ENCODE measurements at places on chromosomes 5 and 9.

GRCh38 chr5:150782850-150783249 lies 4.3 kb downstream of the SMIM3 start:
- no peak for DNase-seq

DNA sequence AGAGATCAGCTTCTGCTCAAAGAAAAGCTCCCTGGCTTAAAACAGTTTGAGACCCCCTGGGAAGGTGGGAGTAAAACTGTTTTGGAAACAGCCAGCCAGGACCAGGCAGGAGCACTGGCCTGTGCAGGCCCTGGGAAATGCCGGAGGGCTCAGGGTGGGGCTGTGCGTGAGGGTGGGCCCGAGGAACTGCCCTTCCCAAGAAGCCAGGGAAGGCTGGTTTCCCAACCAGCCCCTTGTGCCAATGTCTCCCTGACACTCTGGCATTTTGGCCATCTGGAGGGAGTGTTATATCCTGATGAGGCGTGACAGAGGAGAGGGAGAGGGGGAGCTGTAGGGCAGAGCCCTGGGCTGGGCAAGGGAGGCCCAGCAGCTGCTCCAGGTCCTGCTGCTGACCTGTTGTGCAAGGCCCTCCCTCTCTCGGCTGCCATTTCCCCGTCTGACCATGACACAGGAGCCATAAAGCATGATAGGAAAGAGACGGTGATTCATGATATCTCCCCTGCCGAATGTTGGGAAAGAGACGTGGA lies 16.1 kb downstream of the OLFML2A start:
- peak; percentile 74 for DNase-seq

DNA sequence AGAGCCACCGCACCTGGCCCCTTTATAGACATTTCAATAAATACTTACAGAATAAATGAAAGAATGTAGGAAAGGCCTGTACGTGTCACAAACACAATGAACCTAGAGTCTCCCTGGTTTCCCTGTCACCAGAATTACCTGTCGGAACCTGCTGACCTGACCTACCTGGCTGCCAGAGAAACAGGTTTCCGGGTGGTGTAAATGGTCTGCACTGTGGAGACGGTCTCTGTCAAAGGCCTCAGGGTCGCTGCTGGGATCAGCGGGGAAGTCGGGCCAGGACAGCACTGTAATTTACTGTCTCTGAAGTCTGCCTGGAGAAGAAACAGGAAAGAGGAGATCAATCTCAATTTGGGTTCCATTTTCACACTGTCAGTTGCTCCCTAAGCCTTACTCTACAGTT lies 9.3 kb upstream of the FRRS1L start:
- no peak for DNase-seq

GRCh38 chr5:111075520-111075919 lies 4.0 kb downstream of the TSLP start:
- DNase-seq: no peak

- DNase-seq: no peak
These were observed 195.8 kb upstream of the TBCA start for GRCh38 chr5:77971776-77972468.

GRCh38 chr9:92294297-92294676 lies 790 bp upstream of the IARS1 start:
- DNase-seq: no peak

GRCh38 chr9:131193051-131193450 lies 67.7 kb downstream of the NUP214 start:
- DNase-seq: no peak

GRCh38 chr9:8494571-8494970 lies 695.0 kb upstream of the DMAC1 start:
- no peak for DNase-seq

- no peak for DNase-seq
These were observed 341.8 kb downstream of the PIK3R1 start for GRCh38 chr5:68557162-68557936.

DNA sequence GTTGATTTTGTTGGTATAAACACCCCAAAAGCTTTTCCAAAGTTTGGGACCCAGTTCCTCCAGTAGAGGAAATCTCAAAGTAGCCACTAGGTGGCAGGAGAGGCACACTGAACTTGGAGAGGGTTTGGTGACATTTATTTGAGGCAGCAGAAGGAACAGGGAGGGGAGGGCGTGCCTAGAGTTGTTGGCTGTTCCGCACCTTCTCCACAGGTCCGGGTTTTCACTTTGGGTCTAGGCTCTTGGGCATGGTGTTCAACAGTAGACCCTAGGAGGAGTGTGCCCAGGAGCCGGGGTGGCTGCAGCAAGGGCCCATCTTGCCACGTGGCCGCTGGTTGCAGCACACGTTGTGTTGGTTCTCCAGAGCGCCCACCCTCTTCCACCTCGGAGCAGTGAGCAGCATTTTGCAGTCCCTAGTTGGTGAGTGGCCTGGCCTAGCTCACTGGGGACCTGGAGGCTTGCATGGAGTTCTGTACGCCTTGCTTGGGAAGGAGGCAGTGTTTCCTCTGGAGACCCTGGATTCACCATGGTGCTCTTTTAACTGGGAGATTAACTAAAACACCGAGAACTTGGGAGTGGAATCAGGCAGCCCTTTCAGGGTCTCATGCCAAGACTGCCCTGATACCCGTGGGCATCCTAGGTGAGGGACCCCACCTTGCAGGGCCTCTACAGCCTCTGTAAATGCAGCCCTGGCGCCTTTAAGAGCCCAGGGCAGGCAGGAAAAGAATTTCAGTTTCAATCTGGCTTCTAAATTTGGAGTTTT lies 28.2 kb downstream of the PTPA start:
- peak; percentile 92 for DNase-seq

DNA sequence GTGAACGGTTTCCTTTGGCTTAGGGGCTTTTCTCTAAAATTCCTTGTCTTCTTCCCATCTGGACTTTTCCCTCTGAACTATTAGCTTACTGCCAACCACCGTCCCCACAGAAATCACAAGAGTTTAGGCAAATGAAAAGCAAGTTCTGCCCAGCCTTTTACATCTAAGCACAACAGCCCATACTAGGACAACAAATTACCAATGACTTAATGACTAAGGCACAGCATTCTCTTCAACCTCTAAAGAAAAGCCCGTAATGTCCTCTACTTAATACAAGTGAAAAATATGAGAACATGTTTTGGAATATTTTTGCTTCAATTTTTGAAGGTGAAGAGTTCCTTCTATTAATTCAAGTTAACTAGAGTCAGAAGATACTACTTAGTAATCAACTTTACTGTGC lies 1.2 kb downstream of the ZBTB5 start:
- DNase-seq: no peak

GRCh38 chr5:166710271-166710670 lies 1581.2 kb upstream of the WWC1 start:
- no peak for DNase-seq

GRCh38 chr5:107982703-107983425 lies 312.1 kb upstream of the EFNA5 start:
- no peak for DNase-seq

- no peak for DNase-seq
These were observed 7.3 kb downstream of the CDC26 start for GRCh38 chr9:113267911-113268566.

- DNase-seq: no peak
These were observed 106.3 kb downstream of the UGCG start for GRCh38 chr9:112002847-112003457.

- DNase-seq: no peak
These were observed 2.2 kb downstream of the PLCXD3 start for GRCh38 chr5:41508186-41508585.

- DNase-seq: no peak
These were observed 5.5 kb upstream of the CAMLG start for GRCh38 chr5:134732819-134733218.

- DNase-seq: peak; percentile 77
These were observed 215.6 kb downstream of the ROR2 start for GRCh38 chr9:91734371-91734981.

DNA sequence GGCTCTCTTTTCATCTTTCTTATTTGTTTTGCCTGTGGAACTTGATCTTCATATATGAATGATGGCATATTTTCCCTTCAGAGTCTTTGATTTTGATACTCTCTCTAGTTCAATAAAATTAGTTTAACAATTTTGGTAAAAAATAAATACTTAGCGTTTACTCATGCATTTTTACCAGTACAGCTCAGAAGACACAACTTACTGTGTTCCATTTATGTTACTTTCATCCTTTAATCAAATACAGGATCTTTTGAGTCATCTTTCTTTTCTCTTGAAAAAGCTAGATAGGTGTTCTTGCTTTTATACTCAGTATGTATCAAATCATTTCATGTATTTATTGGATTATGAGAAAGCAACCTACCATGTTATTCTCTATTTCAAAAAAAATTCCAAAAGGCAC lies 47.1 kb upstream of the RICTOR start:
- no peak for DNase-seq

DNA sequence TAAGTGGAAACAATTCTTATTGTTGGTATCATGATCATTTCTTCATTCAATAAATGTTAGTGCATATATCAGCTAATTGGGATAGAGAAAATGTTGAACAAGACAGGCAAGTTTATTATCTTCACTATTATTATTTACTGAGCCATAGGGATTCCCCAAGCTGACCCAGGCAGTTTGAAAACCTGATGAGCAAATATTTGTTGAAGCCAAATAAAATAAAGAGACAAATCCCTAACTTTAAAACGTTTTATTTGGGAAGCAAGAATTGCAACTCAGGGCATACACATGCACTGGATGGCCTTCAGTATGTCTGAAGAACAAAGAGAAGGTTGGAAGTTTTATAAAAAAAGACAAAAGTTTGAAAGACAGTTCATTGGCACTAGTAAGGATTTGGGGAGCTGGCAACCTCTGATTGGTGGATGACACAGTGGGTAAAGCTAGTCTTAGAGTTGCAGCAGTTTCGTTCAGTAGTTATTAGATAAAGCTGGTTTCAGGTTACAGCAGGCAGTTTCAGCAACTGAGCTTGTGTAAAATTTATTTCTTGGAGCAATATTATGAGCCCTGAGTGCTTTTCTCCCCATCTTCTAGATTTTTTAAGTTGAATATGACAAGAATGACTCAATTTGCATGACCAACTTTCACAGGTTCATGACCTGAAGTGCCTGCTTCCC lies 44.7 kb upstream of the PRLR start:
- no peak for DNase-seq

DNA sequence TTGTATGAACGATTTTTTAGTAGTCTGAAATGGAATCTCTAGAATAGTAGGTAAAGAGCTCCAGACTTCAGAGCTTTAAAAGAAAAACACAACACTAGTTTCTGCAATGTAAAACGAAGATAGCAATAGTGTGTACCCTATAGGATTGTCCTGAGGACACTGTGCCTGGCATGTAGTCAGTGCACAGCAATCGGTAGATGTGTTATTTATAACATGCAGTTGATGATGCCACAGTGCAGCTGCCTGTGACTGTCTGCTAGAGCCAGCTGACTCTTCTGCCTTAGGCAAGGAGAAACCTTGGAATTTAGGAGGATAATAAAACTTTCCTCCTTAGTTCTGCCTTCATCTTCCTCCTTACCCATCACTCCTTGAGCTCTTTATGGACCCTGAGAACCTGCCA lies 27.7 kb upstream of the TMOD1 start:
- DNase-seq: peak; percentile 29

DNA sequence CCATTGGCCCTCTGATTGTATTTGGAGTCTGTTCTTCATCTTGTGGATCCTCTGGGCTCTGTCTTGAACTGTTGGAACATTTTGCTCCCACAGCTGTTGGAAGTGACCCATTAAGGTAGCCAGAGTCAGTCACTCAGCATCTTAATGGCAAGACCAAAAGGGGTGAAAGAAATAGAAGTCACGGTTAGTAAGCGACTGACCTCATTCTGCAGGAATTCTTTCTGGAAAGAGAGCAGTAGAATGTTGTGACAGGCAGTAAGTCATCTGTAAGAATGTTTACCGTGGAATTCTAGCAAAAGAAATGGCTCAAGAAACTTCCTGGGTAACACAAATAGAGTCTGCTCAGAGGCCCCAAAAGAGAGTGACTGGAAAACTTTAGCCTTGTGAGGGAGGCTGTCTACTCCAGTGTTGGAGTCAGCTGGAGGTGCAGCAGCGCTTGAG lies 28.6 kb upstream of the TNC start:
- no peak for DNase-seq

Measured in right hindlimb (tissue), 1 donor.